Stimulated activated CD8-positive, alpha-beta memory T cell treated with anti-CD3 and anti-CD28 coated beads, Interleukin-7, amount 100 ng/mL, for 1 hour (primary cell): ENCODE measurements at places on chromosomes 12 and 14.

GRCh38 chr14:76762411-76763095 is 1.3 kb downstream of the VASH1 start:
- DNase-seq = no peak

GRCh38 chr12:65631621-65632111 is 192.6 kb upstream of the HMGA2 start:
- no peak for DNase-seq

DNA sequence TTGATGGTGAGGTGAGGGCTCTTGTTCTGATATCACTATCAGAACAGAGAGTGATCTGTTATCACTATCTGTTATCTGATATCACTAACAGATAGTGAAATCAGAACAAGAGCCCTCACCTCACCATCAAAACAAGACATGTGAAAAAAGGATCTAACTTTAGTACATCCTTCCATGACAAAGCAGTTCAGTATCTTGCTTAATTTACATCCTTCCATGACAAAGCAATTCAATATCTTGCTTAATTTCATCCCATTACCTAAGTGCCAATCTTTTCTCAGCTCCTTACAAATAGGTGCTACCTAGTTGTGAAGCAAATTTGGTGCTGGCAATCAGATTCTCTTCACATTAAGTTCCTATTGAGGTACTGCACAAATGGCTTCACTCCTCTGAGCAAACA is 1865.6 kb upstream of the FLRT2 start:
- no peak for DNase-seq

DNA sequence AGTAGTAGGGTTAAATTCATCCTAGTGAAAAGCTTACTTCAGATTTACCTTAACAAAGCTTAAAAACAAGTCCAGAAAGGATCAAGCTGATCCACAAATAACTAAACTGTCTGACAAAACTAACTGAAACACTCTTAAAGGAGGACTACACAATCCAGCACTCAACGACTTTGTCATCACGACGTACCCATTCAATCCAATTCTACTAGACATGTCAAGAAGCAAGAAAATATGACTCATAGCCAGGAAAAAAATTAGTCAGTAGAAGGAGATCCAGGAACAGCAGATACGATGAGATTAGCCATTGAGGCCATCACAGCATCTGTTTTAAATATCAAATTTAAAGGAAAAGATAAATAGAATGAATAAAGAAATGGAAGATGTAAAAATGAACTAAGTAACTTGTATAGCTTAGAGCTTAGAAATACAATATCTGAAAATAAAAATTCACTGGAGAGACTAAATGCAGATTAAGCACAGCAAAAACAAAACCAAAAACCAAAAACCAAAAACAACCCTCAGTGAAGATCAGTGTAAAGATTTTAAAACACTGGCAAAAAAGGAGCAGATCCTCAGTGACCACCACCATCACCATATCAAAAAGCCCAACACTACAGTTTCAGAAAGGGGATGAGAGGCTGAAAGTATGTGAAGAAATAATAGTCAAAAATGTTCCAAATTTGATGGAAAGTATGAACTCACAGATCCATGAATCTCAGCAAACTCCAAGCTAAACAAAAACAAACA is 95.0 kb upstream of the CCND2 start:
- no peak for DNase-seq

DNA sequence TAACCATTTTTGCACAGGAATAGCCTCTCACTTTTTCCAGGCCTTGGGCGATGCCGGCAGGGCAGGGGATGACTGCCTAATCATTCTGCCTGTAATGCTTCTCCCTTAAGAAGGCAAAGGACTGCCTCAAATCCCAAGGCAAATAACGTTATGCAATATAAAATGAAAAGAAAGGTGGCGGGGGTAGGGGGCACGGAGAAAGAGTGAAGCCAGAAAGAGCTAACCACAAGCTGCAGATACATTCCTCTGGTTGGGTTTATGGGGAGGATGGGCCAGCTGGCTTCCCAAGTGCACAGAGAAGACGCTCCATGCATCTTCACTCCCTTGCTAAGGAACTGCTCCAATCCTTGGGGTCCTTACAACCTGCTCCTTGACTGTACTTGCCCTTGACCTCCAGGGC is 229.5 kb downstream of the FOXN3 start:
- DNase-seq = no peak
